ELF-1 (cell line): ENCODE measurements at places on chromosomes 11 and 22.

- DNase-seq, result no peak
Observed at GRCh38 chr22:17063411-17064106, 21.2 kb upstream of the IL17RA start.

GRCh38 chr11:108322666-108323065 is 99.8 kb downstream of the ATM start:
- no peak for DNase-seq

DNA sequence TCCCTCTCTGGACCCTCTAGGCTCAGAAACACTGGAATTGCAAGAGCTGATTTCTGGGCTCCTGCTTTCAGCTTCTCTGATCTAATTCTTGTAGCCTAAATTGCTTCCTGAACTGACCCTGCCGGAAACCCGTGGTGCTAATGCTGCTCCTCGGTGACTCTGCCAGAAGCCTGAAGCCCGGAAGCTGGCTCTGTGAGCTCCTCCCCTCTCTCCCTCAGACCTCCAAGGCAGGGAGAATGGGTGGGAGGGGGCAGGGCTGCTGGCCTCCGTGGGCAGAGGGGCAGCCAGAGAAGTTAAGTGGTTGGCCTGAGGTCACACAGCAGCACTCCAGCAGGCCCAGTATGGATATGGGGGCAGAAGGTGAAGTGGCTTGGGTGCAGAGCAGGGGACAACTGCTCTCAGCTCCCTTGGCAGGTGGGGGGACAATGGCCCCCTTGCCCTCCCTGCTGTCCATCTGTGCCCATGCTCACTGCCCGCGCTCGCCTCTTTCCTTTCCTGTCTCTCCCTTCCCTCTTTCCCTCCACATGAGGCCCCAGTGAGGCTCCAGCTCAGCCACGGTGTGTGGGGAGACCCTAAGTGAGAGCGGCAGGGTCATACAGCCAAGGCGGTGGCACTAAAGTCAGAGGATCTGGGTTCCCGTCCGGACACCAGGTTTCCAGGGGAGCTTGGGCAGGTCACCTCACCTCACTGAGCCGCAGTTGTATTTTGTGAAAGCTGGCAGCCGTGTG is 16.2 kb downstream of the CAPN5 start:
- peak; percentile 59 for DNase-seq

DNA sequence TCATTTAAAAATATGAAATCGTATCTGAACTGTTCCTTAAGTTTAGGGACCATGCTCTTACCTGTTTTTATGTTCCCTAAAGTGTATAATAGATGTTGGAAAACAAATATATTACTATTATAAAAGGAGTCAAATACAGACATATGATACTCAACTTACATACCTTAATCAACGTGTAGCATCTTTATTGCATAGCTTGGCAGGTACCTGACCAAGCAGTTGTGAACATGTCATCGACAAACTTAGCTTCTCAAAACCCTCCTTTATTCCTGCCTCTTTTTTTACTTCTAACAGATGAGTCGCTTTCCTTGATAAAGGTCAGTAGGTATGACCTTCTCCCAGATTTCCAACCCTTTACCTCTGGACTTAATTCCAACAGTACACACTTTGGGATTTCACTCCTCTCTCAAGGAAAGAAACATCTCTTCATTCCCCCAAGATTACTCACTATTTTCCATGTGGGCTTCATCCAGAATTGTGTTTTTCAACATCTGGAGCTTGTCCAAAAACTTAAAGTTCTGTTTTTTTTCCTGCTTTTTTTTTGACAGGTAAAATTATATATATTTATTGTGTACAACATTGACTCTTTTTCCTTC is 11.9 kb downstream of the HIPK3 start:
- DNase-seq, result no peak

- no peak for DNase-seq
Observed at GRCh38 chr22:44491269-44492035, 6.6 kb downstream of the RTL6 start.

- DNase-seq, result no peak
Observed at GRCh38 chr11:18594999-18595749, 4.4 kb upstream of the MISFA start.

- DNase-seq, result no peak
Observed at GRCh38 chr22:20080445-20080775, 369 bp downstream of the DGCR8 start.

- no peak for DNase-seq
Observed at GRCh38 chr11:71499125-71499524, 27.9 kb upstream of the KRTAP5-7 start.

GRCh38 chr22:29269230-29269604 is 1.1 kb downstream of the EWSR1 start:
- peak; percentile 54 for DNase-seq

- peak; percentile 23 for DNase-seq
Observed at GRCh38 chr11:73760135-73760678, 667 bp downstream of the RAB6A start.

GRCh38 chr11:88114486-88115045 is 60.7 kb downstream of the RAB38 start:
- DNase-seq, result no peak

DNA sequence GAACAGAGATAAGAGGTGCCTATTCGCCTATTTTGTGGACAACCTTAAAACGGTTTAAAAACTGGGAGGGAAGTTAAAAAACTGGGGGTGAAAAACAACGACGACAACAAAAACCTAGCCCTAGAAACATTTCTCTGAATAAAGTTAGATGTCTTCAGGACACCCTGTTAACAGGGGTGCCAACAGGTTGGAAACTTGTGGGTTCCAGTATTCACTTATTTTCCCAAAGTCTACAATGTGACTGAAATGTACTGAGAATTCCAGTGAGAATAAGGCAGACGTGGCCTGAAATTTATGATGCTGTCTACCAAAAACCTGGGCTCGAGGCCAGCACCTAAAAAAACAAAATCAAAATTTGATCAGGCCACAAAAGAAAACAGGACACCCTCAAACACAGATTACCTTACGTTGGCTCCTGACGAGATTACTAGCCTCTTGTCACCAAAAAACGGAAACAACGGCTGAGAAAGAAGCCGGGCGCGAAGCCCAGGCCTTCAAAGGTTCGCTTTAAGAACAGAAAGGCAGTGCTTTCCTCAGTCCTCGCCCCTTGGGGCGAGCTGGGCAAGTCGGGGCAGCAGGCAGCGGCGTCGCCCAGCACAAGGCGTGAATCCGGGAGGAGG is 906 bp downstream of the CCDC90B start:
- no peak for DNase-seq

DNA sequence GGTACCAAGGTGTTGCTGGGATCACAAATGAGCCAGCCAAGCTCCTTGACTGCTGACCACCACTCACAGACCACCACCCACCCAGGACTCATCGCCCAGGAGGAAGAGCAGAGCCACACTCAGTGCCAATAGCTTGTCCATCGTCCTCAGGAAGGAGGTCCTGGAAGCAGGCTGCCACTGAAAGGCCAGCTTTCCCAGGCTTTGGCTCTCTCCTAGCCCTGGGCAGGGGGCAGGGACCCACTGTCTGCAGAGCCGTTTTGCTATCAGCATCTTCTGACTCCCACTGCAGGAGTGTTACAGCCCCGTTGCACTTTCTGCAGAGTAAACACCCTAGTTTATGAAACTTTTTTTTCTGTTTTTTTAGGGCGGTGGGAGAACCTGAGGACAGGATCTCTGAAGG is 12.2 kb upstream of the ACRV1 start:
- no peak for DNase-seq

GRCh38 chr11:105274631-105275030 is 135.1 kb upstream of the CARD18 start:
- DNase-seq, result no peak
